Mucosa of gallbladder (tissue), 1 donor: ENCODE measurements at places on chromosomes 3 and 15. TPM values are rescaled to one million over a fixed set of nuclear protein-coding genes. Genes with fewer than 3 reads are reported as not detected.

Gene GP9
- not detected for total RNA-seq

Gene TERC
- 3.5 TPM for total RNA-seq

Gene IMP3
- 66.3 TPM for total RNA-seq

Gene KBTBD8
- total RNA-seq: 3.7 TPM

Gene GOLGA6L10
- 1.6 TPM for total RNA-seq

Gene SPATA12
- total RNA-seq: 0.43 TPM

Gene PARP15
- 2.3 TPM for total RNA-seq

Gene MYO1E
- 204 TPM for total RNA-seq

Gene SEMA3G
- total RNA-seq: 11.6 TPM

Gene DPH3
- 17.3 TPM for total RNA-seq

Gene PRSS50
- 0.17 TPM for total RNA-seq

Gene KLHL6
- total RNA-seq: 3.7 TPM

Gene UBAP1L
- 5.6 TPM for total RNA-seq

Gene SEMA5B
- total RNA-seq: 1.7 TPM
